K562 (cell line): ENCODE measurements at places on chromosomes 6 and 20. TPM values are rescaled to one million over a fixed set of nuclear protein-coding genes. Genes with fewer than 3 reads are reported as not detected.

Gene ENTPD6
- 33.0 and 35.9 TPM in 2 replicates for total RNA-seq

Gene HLA-G
- total RNA-seq = not detected in 2 replicates

Gene CST2
- total RNA-seq = not detected in 2 replicates

Gene NKAIN4
- total RNA-seq = not detected in 2 replicates

Gene SLA2
- total RNA-seq = 0.07 and 0.13 TPM in 2 replicates

Gene SLC32A1
- total RNA-seq = not detected in 2 replicates

Gene NR2E1
- not detected in 2 replicates for total RNA-seq

Gene SNX5
- 128 and 142 TPM in 2 replicates for total RNA-seq

Gene MOG
- total RNA-seq = not detected in 2 replicates

Gene ARG1
- total RNA-seq = 0.11 and 0.20 TPM in 2 replicates

Gene LCA5
- 2.2 TPM in 2 replicates for total RNA-seq

Gene IFT52
- 15.3 and 17.6 TPM in 2 replicates for total RNA-seq

Gene TTK
- 37.7 and 38.3 TPM in 2 replicates for total RNA-seq

Gene GABRR1
- total RNA-seq = not detected in 2 replicates

Gene MYL9
- total RNA-seq = 3.2 TPM in 2 replicates

- H3K27ac ChIP-seq = no peak overlapping the region
- H3K27me3 ChIP-seq = peaks cover 80% of the 10 kb centered on the region
- H3K36me3 ChIP-seq = no peaks in the 10 kb centered on the region
- peaks cover 28% of the 10 kb centered on the region for H3K4me1 ChIP-seq
- no peak overlapping the region for H3K4me3 ChIP-seq
Observed at GRCh38 chr6:149452037-149452939, 32.5 kb downstream of the ZC3H12D start.

DNA sequence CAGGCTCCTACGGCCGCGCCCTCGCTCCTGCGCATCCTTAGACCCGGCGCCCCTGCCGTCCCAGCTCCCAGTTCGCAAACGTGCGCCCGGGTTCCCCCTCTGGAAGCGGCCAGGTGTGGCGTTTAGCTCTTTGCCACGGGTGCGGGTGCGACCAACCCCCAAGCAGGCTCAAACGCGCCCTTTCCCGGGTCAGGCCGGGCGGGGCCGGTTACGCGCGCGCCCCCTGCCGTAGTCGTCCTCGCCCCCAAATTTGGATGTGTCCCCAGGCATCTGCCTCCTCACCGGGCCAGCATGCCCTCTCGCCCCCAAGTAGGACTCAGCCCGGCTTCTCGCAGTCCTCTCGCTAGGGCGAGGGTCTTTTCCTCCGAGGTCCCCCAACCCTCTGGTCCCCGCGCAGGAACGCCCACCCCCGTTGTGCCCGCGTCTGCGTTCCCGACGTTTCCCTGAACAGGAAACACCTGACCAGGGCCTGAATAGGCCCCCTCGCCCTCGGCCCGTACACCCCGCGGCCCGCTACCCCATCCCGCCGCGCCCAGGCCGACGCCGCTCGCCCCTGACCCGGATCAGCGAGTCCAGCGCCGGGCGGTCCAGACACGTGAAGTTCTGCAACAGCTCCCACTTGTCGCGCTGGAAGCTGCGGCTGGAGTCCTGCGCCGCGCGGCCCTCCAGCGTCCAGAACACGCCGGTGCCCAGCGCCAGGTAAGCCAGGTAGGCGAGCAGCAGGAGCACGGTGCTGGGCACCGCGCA lies 520 bp downstream of the KCNK17 start:
- peaks cover 62% of the 10 kb centered on the region for H3K27me3 ChIP-seq
- H3K27ac ChIP-seq = no peak overlapping the region
- H3K36me3 ChIP-seq = no peaks in the 10 kb centered on the region
- H3K4me1 ChIP-seq = no peaks in the 10 kb centered on the region

DNA sequence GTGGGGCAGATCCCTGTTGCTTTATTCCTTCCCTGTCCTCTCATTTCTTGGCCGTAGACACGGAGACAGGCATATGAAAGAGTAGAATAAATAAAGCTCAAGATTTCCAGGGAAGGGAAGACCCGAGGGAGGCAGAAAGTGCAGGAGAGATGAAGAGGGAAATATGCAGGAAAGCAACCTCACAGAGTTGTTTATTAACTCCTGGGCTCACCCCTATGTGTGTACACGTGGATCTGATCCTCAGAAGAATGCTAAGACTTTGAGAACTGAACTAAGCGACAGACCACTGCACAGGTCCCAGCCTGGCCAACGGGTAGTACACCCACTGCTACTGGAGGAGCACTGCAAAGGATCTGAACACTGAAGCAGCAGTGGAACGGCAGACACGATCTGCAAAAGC lies 156.2 kb downstream of the KIF16B start:
- H3K36me3 ChIP-seq = no peaks in the 10 kb centered on the region
- no peaks in the 10 kb centered on the region for H3K27me3 ChIP-seq
- no peaks in the 10 kb centered on the region; the same call in 1 of the 2 replicates for H3K4me1 ChIP-seq
- no peak for DNase-seq
- H3K27ac ChIP-seq = no peak overlapping the region

- no peaks in the 10 kb centered on the region for H3K27me3 ChIP-seq
- no peak overlapping the region for H3K4me3 ChIP-seq
- no peaks in the 10 kb centered on the region for H3K36me3 ChIP-seq
Observed at GRCh38 chr6:90266905-90267621, 29.6 kb downstream of the BACH2 start.

DNA sequence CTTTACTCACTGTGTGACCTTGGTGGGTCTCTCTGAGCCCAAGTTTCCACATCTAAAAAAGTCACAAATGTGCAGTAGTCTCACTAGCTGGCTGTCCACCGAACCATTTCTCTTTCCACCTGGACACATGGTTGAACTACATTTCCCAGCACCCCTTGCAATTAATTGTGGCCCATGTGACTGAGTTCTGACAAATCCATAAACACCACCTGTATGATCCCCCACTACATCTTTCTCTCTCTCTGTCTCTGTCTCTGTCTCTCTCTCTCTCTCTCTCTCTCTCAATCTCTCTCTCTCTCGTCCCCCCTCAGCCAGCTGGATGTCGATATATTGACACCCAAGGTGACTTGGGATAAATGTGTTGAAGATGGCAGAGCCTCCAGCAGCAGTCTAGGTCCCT lies 42.8 kb downstream of the SNHG17 start:
- DNase-seq = no peak
- H3K27ac ChIP-seq = no peak overlapping the region
- H3K4me3 ChIP-seq = no peak overlapping the region
- H3K27me3 ChIP-seq = no peaks in the 10 kb centered on the region; the same call in 2 of the 3 replicates
- H3K36me3 ChIP-seq = no peaks in the 10 kb centered on the region

DNA sequence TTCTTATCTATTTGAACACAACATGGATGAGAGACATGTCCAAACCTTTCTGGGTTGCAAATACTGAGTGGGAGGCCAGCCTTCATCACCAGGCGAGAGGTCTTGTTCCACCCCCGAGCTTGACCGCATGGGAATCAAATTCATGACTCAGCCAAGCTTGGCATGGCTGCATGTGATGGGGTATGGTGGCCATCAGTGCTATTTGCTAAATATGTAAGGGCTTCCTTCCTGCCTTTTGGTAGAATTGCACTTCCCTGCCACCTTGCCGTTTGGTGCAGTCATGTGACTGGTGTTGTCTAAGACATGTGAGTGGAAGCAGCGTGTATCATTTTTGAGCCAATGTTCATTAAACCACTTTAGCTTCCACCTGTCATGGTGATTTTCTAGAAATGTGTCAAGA lies 508.9 kb upstream of the SULF2 start:
- H3K4me1 ChIP-seq = no peaks in the 10 kb centered on the region
- no peak for DNase-seq

DNA sequence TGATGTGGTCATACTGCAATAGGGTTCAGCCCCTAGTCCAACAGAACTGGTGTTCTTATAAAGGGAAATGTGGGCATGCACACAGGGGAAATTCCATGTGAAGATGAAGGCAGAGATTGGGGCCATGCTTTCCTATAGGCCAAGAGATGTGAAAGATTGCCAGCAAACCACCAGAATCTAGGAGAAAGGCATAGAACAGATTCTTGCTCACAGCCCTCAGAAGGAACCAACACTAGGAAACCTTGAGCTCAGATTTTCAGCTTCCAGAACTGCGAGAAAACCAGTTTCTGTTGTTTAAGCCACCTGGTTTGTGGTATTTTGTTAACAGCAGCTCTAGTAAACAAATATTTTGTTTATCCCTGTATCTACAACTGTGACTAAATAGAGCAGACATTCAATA lies 197.6 kb upstream of the CITED2 start:
- DNase-seq = no peak
- peaks cover 22% of the 10 kb centered on the region for H3K4me1 ChIP-seq
- no peak overlapping the region for H3K4me3 ChIP-seq
- no peaks in the 10 kb centered on the region for H3K27me3 ChIP-seq
- no peaks in the 10 kb centered on the region for H3K36me3 ChIP-seq

- no peak overlapping the region for H3K27ac ChIP-seq
- no peaks in the 10 kb centered on the region for H3K36me3 ChIP-seq
- no peak overlapping the region for H3K4me3 ChIP-seq
Observed at GRCh38 chr6:169075211-169075914, 178.3 kb downstream of the THBS2 start.

GRCh38 chr6:21522143-21522747 lies 71.3 kb upstream of the SOX4 start:
- H3K27ac ChIP-seq = no peak overlapping the region
- H3K4me1 ChIP-seq = no peaks in the 10 kb centered on the region
- H3K36me3 ChIP-seq = no peaks in the 10 kb centered on the region
- no peak for DNase-seq
- no peak overlapping the region for H3K4me3 ChIP-seq

GRCh38 chr6:90425161-90425641 lies 128.6 kb upstream of the BACH2 start:
- no peaks in the 10 kb centered on the region for H3K36me3 ChIP-seq
- H3K27me3 ChIP-seq = no peaks in the 10 kb centered on the region
- H3K4me3 ChIP-seq = no peak overlapping the region
- H3K27ac ChIP-seq = no peak overlapping the region
- DNase-seq = no peak

GRCh38 chr20:5511930-5512329 lies 195.2 kb upstream of the PROKR2 start:
- no peaks in the 10 kb centered on the region for H3K27me3 ChIP-seq
- no peaks in the 10 kb centered on the region for H3K36me3 ChIP-seq
- no peaks in the 10 kb centered on the region for H3K4me1 ChIP-seq
- H3K27ac ChIP-seq = no peak overlapping the region
- no peak overlapping the region for H3K4me3 ChIP-seq
- no peak for DNase-seq

- no peak overlapping the region for H3K4me3 ChIP-seq
- H3K27ac ChIP-seq = no peak overlapping the region
- DNase-seq = no peak
- no peaks in the 10 kb centered on the region for H3K4me1 ChIP-seq
- H3K36me3 ChIP-seq = 0 out of 3 replicates have a peak, but pooled peaks cover 1% of the 10 kb centered on the region
Observed at GRCh38 chr6:56463443-56463842, 179.2 kb downstream of the DST start.

DNA sequence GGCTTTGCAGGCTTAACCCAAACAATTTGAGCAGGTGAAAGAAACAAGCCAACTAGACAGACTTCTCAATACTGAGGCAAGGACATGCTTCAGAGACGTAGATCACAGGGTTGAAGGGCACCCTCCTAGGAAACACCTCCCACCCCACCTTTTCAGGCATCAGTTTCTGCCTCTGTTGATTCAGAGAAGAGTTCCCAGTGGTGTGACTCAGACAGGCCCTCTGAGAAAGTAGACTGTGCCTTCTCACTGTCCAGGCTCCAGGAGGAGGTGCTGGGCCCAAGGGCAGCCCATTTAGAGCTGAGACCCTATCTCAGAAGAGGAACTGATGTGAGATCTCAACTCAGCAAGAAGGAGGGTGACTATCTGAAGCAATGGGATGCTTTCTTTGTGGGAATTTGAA lies 108.1 kb downstream of the FAM50B start:
- H3K27me3 ChIP-seq = peaks cover 49% of the 10 kb centered on the region
- no peak for DNase-seq
- no peaks in the 10 kb centered on the region for H3K4me1 ChIP-seq
- no peaks in the 10 kb centered on the region for H3K36me3 ChIP-seq
- no peak overlapping the region for H3K4me3 ChIP-seq

DNA sequence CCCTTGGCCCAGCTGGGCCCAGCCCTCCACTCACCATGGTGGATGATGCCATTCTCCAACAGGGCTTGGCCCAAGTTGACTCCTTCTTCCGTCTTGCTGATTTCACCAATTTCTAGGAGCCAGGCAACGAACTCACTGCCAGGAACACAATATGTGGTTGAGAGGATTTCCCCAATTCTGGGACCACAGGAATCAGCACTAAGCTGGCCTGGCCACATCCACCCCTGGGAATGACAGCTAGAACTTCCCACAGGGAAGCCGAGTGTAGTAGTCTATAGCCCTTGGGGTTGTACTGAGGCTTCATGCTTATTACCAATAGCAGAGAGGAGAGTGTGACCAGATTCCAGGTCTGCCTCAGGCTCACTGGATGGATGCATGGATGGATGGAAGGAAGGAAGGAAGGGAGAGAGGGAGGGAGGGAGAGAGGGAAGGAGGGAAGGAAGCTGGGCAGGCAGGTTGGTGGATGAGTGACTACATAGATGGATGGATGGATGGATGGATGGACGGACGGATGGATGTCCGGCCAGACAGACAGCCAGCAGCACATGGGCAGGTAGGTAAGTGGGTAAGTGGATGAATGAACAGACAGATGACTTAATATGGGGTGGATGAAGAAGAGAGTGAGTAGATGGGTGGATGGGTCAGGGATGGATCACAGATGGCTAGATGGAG lies 146.5 kb downstream of the PREX1 start:
- no peak overlapping the region for H3K4me3 ChIP-seq
- DNase-seq = no peak
- peaks cover 24% of the 10 kb centered on the region for H3K4me1 ChIP-seq
- no peak overlapping the region for H3K27ac ChIP-seq
- H3K36me3 ChIP-seq = peaks cover 2% of the 10 kb centered on the region; the same call in 1 of the 3 replicates

- H3K27me3 ChIP-seq = no peaks in the 10 kb centered on the region
- DNase-seq = no peak
- no peak overlapping the region for H3K4me3 ChIP-seq
- no peak overlapping the region for H3K27ac ChIP-seq
- H3K4me1 ChIP-seq = no peaks in the 10 kb centered on the region; the same call in 1 of the 2 replicates
Observed at GRCh38 chr6:5178806-5179205, 81.9 kb downstream of the LYRM4 start.

DNA sequence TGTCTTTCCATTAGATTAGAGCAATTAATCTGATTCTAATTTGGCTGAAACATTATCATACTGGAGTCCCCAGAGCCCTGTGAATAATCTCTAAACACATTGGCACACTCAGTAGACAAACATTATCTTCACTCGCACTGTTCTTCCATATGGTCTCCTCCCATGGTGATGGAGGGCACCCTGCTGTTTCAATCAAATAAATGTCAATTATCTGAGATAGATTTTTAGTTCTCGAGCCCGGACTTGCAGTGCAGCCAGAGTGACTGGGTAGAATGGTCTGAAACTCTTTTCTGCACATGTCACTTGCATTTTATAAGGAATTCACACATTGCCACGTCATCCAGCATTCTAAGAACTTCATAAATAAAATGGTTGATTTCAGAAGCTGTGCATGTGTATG lies 90.6 kb upstream of the MAP3K7 start:
- H3K36me3 ChIP-seq = no peaks in the 10 kb centered on the region
- DNase-seq = no peak
- H3K27ac ChIP-seq = no peak overlapping the region
- H3K27me3 ChIP-seq = peaks cover 6% of the 10 kb centered on the region
- H3K4me3 ChIP-seq = no peak overlapping the region
- no peaks in the 10 kb centered on the region for H3K4me1 ChIP-seq
